ENCODE measurements at places on chromosomes 1 and 21.

DNA sequence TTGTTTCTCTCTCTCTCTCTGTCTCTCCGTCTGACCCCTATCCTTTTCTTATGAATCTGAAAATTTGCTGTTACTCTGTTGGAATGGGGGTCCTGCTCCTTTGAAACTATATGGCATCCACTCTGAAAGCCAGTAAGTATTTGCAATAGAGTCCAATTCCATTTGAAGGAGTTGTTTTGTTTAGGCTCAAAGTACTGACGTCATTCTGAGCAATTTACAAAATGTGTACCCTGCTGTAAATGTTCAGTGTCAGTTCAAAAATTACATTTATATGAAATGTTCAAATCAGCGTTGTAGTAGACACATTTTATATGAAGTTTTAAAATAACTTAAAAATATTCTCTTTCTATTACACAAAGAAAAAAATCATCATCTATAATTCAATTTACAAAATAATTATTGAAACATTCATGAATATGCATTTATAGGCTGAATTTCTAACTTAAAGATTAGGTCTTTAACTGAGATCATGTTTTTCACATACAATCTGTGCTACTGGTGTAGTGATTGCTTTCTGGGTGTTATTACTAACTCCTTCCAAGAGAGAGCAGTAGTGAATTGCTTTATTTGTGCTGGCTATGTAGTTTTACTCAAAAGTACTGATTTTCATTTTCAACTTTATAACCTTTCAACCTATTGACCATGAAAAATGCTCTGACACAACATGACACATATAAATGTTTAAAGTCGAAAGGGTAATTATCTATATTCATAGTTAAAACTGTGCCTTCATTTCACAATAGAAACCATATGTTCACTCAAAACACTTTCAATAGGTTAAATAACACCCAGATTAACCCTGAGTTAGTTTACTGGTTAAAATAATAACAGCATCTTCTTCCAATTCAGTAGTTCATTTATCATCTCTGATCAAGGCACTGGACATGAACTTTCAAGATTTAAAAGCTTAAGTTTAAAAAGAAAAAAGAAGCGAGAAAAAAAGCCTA lies 253.1 kb upstream of the ADGRL4 start:
- no peak for DNase-seq

DNA sequence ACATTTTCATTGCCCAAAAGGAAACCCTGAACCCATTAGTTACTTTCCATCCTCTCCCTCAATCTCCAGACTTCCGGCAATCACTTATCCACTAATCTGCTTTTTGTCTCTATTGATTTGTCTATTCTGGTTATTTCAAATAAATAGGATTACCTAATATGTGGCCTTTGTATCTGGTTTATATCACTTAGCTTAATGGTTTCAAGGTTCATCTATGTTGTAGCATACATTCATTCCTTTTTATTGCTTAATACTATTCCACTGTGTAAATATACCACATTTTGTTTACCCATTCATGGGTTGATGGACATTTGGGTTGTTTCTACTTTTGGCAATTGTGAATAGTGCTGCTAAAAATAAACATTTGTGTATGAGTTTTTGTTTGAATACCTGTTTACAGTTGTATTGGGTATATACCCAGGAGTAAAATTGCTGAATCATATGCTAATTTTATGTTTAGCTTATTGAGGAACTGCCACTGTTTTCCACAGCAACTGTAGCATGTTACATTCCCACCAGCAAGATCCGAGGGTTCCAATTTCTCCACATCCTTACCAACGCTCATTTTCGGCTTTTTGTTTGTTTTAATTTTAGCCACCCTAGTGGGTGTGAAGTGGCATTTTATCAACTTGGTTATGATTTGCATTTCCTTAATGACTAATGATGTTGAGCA lies 2.5 kb upstream of the SLC25A44 start:
- no peak for DNase-seq

GRCh38 chr1:22275167-22275566 lies 132.3 kb upstream of the WNT4 start:
- DNase-seq = no peak

DNA sequence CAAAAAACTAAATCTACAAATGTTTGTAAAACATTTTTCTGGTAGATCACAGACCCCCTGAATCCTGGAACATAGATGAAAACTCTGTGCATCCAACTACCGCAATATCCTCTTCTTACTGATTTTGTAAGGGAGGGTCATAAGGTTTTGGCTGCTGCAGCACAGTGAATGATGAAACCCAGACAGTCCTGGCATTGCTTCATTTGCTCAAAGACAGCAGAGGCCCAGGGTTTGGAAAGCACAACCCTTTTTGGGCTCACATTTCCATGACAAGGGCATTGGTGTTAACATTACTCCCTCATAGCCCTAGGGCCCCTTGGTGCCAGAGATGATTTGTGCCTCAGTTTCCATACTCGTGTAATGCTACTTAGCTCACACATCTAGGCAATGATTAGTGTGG lies 51.2 kb downstream of the PLXNA2 start:
- no peak for DNase-seq

- no peak for DNase-seq
These were observed 226.9 kb upstream of the NRIP1 start for GRCh38 chr21:15291621-15292266.

- DNase-seq = no peak
These were observed 60.7 kb downstream of the MORN1 start for GRCh38 chr1:2330519-2331199.

DNA sequence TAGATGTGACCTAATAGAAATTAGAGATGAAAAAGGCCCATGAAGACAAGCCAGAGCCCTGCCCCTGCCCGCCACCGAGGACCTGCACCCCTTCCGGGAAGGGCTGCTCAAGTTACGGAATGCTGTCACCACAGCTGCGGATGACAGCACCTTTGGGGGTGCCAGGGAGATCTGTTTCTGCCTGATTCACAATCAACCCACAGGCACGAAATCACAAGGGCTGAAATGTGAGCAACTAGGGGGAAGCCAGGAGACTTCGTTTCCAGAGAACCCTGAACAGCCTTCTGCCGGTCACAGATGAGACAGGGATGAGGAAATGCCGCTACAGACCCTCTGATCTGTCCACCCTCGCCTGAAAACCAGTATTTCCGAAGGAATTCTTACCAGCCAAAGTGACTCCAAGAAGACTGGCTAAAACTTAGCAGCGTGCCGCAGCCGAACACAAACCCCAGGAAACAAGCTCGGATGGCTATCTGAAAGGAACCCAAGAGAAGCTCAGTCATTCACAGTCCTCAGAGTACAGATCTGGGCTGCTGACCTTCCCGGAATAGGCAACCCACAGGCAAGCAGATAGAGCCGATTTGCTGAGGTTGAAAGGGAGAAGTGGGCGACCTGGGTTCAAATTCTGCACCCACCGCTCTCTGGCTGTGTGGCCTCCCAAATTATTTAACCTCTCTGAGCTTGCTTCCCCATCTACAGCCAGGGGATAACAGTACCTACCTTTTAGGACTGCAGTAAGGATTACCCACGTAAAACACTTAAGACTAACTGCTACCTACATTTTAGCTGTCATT lies 1.1 kb downstream of the ICMT start:
- no peak for DNase-seq

DNA sequence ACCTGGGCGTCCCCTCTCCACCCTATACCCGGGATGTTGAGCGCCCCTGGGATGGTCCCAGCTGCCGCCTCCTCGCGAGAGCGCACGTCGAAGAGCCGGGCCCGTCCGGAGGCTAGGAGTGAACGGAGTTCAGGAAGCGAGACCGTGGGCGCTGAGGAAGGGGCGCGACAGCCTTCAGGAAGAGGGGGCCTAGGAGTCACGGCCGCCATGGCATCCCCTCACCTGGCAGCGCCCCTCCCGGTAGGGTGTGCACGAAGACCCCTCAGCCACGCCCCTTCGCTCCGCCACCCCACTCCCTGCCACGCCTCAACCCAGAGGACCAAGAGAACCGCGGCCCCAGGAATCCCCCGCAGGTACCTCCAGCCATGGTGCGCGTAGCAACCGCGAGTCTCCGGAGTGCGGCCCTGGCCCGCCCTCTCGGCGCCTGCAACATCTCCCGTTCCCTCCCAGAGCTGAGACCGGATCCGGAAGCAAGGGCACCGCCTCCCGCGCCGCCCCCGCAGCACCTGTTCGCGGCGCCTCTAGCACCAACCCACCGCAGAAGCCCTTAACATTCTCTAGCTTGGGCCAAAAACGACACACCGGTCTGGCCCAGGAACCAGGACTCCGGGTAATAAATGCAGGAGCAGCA lies at the start of gene TSTD1:
Gene TSTD1, minus strand, starts transcription at position 442 of the 631 bp plus-strand sequence. Its CDS starts 75 bp downstream, at position 367.
- no peak for DNase-seq

- DNase-seq = no peak
These were observed 9.9 kb upstream of the GPR161 start for GRCh38 chr1:168146626-168147025.

GRCh38 chr1:211497489-211498045 lies 5.6 kb upstream of the RD3 start:
- no peak for DNase-seq

DNA sequence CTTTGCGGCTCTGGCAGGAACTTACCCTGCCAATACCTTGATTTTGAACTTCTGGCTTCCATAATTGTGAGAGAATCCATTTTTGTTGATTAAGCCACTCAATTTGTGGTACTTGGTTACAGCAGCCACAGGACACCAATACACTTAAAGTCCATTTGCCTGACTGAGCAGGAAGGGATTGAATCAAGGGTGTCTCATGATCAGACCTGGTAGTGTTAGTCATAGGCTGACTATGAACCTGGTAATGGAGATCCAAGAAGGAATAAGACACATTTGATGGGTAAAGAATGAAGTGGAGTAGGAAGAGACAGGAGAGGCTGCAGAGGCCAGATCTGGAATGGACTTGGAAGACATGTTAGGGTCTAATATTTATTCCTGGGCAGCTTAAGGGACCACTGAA lies 31.2 kb upstream of the MAP1LC3C start:
- no peak for DNase-seq
